ENCODE measurements at places on chromosomes 11 and 22.

DNA sequence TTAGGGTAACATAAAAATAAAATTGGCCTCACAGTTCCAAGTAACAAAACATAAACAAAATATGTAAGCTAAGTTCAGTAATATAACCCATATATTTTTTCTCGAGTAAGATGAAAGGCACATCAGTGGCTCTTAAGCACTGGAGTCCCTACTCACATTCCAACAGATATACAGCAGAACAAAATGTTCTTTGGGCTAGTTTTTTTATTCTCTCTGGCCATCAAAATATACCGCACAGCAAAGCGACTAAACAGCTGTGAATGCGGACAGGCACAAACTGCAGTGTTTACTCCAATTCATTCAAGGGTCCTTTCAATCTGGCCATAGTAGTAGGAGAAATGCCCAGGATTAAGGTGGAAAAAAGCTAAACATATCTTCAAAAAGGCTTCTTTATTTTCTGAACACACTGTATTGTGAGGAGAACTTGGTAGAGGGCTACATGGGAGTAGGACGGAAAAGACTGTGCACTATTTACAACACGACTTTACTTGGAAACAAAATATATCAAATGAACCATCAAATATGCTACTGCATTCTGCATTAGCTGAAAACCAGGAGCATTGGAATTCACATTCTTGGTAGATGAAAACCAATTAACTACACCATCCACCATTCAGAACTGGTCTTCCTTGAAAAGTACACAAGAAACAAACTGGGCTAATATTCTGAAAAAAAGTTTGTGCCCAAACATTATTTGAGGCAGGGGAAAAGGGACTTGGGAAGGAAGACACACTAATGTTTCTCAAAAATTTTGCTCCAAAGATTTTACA lies 4.4 kb downstream of the CDON start:
- no peak for DNase-seq

GRCh38 chr22:48821727-48822126 lies 1005.9 kb downstream of the BRD1 start:
- DNase-seq: no peak

DNA sequence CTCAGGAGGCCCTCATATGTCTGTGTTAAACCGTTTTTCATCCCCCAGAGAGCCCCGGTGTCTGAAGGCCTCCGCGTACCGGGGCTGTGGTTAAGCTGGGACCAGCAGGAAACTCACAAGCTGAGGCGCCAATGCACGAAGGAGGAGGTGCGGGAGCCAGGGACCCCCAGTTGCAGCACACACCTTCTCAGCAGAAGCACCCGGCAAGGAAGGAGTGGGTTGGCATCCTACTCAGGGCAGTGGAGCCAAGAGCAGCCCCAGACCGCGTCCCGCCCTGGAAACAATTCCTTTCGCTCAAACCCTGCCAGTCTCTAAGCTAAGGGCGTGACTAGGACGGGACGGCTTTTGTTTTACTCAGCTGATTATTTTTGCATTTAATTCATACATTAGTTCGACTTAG lies 726.9 kb downstream of the BRD1 start:
- DNase-seq: no peak

DNA sequence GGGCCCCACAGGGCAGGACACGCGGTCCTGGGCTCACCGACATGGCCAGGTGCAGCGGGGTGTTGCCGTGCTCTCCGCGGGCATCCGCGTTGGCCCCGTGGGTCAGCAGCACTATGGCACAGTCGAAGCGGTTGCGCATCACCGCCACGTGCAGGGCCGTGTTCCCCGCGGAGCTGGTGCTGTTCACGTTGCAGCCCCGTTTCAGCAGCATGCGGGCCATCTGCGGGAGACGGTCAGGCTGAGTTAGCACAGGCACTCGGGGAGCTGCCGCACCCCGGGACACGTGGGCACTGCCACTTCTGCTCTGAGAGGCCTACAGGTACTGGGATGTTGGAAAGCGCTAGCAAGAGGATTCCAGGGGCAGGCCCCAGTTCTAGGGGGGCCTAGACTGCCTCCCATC lies 22.3 kb upstream of the BAIAP2L2 start:
- DNase-seq: no peak

- DNase-seq: peak; percentile 55
Measured at GRCh38 chr22:38513063-38513462, 7.0 kb upstream of the DDX17 start.

DNA sequence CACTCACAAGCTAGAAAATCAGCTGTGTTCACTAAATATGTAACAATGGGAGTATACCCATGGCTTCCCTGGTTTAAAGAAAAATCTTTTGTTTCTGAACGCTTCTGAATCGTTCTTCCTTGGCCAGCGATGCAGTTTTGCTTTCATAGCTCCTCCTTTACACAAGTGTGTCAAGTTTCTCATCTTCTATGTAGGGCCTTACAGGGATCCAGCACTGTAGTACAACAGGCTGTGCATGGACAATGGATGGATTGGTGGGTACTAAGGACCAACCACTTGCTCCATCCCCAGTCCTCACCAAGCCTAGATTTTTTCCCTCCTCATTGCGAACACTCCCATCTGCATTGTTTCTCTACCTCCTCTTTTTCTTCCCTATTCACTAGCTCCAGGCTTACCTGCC lies 24.3 kb upstream of the POU2AF2 start:
- DNase-seq: no peak

- peak; percentile 45 for DNase-seq
Measured at GRCh38 chr11:86919557-86920210, 35.5 kb downstream of the FZD4 start.

DNA sequence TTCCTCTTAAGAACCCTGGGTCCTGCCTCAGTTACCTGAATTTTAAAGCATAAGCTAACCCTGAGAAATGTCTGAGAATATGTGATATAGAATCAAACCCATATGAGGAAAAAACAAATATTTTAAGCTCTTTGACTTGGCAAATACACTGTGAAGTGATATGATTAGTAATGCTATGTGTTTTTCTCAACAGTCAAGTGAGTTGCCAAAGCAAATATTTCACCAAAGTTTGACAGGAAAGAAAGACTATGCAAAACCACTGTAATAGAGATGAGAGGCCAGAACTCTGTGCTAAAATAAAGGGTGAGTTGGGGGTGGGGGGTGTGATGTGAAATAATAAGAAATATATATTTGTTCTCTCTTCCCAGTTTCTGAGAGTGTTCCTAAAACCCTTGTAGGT lies 613.5 kb upstream of the CCDC179 start:
- no peak for DNase-seq

GRCh38 chr11:121767433-121767832 lies 314.7 kb upstream of the SORL1-AS1 start:
- DNase-seq: no peak

DNA sequence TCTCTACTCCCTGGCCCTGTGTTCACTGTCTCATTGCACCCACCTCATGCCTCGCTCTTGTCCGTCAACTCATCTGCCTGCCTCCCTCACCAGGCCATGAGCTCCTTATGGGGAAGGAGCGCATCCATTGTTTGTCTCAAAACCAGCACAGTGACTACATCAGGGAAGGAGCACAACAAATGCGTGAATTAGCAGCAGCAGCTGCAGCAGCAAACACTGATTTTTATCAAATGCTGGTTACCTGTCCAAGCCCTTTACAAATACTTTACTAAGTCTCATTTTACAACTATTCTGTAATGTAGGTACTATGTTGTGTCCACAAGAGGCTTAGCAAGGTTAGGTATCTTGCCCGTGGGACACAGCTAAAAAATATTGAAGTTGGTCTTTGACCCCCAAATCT lies 85.9 kb upstream of the PLET1 start:
- DNase-seq: no peak

GRCh38 chr22:45516163-45516562 lies 13.5 kb downstream of the FBLN1 start:
- no peak for DNase-seq

GRCh38 chr11:132858223-132858622 lies 674.1 kb downstream of the OPCML start:
- DNase-seq: peak; percentile 17

DNA sequence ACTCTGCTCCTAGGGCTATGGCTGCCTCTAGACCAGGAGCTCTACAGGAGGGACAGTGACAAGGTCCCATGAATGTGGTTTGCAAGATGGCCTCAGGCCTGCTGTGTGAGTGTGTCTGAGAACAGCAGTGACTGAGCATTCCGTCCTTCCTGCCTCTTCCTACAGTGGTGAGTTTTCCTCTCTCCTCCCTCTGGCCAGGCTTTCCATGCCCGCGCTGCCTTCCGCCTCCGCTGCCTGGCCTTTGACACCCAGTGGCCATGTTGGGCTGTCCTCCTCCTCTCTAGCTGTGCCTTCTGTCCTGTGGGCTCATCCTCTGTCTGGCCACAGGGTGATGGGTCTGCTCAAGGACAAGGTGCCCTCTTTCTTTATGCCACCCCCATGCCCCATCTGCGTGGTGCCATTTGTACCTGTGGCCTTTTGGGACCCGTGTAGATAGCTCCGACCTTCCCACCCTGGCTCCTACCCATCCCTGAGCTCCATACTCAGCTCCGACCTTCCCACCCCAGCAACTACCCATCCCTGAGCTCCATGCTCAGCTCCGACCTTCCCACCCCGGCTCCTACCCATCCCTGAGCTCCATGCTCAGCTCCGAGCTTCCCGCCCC lies 970.4 kb downstream of the BRD1 start:
- no peak for DNase-seq

DNA sequence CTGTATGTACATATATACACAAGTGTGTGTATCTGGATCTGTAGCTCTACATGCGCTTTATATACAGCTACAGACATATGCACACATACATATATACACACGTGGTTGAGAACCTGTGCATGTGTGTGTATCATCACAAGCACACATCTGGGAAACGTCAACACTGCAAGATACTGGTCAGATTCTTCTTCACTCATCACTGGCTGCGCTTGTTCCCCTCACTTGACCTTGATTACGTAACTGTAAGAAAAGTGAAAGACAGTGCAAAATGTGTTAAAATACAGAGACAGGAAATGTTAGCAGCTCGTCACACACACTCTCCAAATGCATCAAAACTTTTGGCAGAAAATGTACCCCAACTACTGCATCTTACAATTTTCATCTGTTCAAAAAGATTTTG lies 51.9 kb upstream of the MN1 start:
- DNase-seq: no peak

DNA sequence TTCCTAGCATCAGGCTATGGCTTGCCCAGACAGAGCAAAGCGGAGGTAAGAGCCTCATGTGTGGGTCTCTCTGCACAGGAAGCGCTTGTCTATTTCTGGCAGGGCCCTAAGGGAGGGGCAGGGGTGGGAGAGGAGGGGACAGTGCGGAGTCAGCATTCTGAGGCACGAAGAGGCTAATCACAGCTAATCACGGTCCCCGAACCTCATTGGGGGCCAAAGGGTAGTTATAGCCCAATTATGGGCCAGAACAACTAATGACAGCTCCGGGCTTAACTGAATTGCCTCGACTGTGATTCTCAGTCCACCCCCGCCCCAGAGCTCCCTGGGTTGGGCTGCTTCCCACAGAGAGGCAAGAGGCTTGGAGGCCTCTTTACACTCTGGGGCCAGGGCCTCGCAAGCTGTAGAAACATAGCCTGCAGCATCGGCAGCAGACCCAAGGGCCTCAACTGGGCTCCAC lies 72.7 kb upstream of the PRDM11 start:
- DNase-seq: no peak

DNA sequence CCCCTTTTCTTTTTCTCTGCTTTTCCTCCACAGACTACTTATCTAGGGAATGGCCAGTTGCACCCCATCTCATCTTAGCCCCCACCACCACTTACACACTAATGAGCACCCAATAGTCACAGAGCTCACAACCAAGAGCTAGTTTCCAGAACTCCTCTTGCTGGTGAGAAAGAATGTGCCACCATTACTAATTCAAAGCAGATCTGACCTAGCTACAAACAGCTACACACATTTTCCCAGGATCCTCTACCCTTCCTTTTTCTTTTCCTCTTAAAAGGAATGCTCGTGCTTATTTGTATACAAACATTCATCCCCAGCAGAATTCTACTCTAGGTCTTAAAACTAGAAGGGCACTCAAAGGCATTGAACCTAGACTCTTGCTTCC lies 136.8 kb downstream of the CD44 start:
- no peak for DNase-seq

DNA sequence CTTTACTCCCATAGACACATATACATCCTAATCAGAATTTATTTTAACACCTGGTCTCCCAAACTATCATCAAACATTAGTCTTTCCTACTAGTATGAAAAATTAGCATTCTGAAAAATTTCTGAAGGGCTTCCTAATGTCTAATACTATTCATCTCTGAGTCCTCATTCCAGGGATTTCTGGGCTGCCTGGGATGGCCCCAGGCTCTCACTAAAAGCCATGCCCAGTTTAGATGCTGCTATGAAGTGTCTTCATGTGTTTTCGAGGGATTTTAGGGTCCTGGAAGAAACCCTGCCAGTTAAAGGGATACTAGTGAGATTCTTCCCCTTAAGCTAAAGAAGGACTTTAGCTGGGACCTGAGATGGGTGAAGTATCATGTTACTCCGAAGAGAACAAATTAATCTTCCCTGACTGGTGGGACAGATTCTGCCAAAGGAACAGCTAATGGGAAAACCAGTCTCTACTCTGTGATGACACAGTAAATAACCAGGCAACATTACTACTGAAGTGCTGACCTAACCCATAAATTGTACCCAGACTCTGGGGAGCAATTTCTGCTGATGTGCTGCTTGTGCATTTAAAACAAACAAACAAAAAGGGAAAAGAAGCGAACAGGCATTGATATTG lies 342.6 kb downstream of the SOX6 start:
- DNase-seq: no peak

- DNase-seq: no peak
Measured at GRCh38 chr22:42937164-42937843, 77.6 kb downstream of the PACSIN2 start.

DNA sequence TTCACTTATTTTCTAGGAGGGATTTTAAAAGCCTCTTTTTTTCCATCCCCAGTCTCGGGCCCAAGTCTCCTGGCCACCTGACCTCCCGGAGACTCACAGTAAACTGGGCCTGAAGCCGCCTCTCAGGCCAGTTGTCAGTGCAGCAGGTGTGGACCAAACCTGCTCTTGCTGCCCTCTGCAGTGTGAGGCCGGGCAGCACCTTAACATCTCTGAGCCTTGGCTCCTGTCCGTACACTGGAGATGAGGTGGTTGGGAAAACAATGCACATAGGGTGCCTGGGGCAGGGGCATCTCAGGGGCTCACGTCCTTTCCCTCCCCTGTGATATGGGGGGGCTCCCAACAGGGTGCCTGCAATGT lies 45.1 kb downstream of the PHF21B start:
- DNase-seq: no peak

- DNase-seq: no peak
Measured at GRCh38 chr11:17443926-17444690, 32.5 kb downstream of the ABCC8 start.

GRCh38 chr22:46055911-46056545 lies 79.1 kb upstream of the WNT7B start:
- DNase-seq: no peak

DNA sequence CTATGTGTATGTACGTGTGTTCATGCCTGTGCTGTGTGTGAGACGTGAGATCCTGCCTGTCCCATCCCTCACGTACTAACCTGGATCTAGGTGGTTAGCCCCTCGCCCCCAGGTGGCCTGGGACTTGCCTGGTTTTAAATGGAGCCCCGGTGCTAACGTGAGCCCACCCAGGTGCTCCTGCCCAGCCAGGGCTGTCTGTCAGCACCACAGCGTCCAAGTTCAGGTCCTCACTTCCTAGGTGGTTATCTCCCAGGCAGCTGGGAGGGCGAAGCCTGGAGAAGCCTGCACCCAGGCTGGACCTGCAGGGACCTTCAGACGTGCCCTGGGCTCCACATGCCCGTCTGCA lies 86.0 kb downstream of the KCNQ1 start:
- no peak for DNase-seq
